Peyer's patch (tissue), 4 donors: ENCODE measurements at places on chromosomes 2 and 18. TPM values are rescaled to one million over a fixed set of nuclear protein-coding genes. Genes with fewer than 3 reads are reported as not detected.

DNA sequence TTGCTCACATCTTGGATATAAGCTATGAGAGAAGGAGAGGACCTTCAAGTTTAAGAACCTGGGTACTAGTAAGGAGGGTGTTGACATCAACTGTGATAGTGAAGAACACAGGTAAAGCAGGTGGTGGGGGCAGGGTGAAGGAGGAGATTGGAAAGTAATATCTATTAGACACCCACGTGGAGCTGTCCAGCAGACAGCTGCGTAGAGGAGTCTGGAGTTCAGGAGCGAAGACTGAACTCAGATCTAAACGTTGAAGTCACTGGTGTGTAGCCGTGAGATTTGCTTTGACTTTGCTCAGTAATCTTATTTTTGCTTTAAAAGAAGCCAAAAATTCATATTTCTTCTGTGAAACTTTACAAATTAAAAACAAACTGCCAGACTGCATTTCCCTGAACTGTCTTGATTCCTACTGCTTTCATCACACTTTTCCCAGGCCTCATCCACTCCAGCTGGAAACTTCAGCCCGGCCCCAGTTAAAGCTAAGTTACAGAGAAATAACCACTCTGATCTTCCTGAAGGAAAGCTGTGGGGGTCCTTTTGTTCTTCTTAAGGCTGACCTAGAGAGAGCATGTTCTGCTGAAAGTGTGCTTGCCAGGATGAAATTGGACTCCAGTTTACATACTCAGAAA lies 533.3 kb downstream of the CNTNAP5 start:
- DNase-seq: no peak

GRCh38 chr2:52369178-52369577 lies 1337.2 kb upstream of the NRXN1 start:
- no peak for DNase-seq

DNA sequence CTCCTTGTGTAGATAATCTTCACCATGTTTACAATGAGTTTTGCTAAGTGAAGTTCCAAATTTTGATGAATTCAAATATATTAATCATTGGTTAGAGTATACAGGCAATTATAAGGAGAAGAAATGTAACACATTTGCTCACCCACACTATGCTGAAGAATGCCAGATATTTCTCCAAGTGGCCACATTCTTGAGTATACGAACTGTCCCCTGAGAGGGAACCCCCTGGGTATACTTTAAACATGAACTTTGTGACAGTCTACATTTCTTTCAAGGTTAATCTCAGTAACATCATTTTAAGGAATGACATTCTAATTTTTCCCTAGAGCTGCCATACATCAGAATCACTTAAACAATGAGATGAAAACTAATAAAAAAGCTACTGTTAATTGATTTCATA lies 39.8 kb upstream of the CDKL4 start:
- no peak for DNase-seq

Gene ABHD3
- 36.9 TPM for total RNA-seq

DNA sequence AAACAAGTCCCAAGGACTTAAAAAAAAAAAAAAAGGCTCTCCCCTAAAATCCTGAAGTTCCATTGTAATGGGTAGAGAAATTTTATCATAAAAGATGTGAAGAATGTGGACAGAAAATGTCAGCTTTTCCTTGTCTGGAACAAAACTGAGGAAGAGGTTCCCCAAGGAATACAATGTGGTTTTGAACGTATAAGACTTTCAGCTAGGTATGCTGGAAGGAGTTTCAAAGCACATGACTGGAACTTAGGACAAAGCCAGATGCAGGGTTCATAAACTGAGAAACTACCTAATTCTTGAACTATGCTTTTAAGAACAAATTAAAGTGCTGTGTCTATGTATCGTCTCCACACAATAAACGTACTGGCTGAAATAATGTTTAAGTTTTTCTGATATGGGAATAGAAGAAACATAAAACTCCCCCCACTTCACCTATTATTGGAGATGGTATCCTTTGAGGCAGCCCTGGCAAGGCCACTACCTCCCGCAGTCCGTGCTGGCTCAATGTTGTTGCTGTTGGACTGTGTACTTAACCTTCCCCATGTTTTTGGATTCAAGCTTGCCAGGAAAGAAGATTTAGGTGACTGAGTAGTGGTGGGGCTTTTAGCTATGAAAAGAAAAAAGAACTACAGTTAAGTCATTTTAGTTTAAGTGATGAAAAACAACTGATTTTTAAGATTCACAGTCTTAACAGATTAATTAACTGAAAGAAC lies 84.2 kb upstream of the DNER start:
- no peak for DNase-seq

DNA sequence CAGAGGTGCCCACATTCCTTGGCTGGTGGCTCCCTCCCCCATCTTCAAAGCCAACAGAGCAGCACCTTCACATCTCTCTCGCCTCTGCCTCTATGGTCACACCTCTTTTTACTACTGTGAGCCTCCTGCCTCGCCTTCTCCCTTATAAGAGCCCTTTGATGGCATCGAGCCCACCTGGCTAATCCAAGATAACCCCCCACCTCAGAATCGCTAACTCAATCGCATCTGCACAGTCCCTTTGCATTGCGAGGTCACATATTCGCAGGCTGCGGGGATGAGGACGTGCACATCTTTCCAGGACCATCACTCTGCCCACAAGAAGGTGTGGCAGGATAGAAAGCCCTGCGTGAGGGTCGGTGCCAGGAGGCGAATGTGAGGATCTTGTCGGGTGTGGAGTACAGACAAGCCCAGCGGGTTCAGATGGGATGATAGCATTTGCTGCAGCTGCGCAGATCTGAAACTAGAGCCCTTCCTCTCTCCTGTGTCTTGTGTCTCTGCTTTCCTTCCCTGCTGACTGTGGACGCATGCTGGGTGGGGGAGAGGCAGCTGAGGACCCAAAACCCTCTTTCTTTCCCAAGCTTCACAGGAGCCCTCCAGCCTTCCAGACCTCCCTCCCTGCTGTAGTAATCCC lies 148.3 kb upstream of the HDAC4 start:
- DNase-seq: no peak

GRCh38 chr2:56811401-56811800 lies 627.6 kb downstream of the CCDC85A start:
- no peak for DNase-seq

DNA sequence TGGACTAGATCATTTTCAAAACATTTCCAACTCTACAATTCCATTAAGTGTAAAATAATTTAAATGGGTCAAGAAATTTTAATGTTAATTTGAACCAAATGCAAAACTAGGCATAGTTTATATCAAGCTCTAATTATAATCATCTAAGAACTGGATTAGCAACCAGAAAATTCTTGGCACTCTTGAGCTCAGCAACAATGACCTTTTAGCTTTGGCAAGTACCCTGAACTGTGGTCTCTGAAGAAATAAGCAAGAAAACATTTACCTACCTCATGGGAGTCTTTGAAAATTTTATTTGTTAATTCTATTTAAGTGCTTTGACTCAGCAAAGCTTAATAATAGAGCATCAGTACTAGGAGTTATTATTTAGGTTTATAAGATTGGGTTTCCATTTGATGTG lies 313.2 kb downstream of the SATB2 start:
- DNase-seq: no peak

DNA sequence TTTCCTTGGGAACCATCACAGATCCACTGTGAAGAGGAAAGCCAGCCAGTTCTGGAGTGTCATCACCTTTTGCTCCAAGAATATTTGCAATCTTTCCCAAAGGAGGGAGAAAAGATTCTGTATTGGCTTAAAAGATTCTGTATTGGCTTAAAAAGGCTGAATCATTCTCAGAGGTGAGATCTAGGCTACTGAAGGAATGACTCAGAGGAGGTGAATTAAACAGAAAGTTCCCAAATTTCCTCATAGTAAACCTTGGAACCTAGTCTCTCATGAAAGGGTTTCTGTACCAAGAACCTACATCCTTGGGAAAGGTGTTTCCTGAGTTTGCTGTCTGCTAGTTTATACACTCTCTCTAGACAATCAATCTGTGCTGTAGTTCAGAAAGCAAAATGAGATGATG lies 34.1 kb upstream of the GRB14 start:
- DNase-seq: no peak

Gene REEP1
- total RNA-seq: 2.4 TPM

- DNase-seq: no peak
These were observed 6.9 kb downstream of the AMER3 start for GRCh38 chr2:130762031-130762909.

- no peak for DNase-seq
These were observed 110.0 kb downstream of the ZNF516 start for GRCh38 chr18:76384861-76385680.

GRCh38 chr18:2978208-2978607 lies 34.7 kb downstream of the LPIN2 start:
- no peak for DNase-seq

- DNase-seq: no peak
These were observed 17.8 kb downstream of the CRIM1 start for GRCh38 chr2:36373149-36373926.
